ENCODE measurements at places on chromosomes 5 and 9.

GRCh38 chr5:161314033-161314432 lies 232.5 kb downstream of the GABRB2 start:
- DNase-seq, result no peak

DNA sequence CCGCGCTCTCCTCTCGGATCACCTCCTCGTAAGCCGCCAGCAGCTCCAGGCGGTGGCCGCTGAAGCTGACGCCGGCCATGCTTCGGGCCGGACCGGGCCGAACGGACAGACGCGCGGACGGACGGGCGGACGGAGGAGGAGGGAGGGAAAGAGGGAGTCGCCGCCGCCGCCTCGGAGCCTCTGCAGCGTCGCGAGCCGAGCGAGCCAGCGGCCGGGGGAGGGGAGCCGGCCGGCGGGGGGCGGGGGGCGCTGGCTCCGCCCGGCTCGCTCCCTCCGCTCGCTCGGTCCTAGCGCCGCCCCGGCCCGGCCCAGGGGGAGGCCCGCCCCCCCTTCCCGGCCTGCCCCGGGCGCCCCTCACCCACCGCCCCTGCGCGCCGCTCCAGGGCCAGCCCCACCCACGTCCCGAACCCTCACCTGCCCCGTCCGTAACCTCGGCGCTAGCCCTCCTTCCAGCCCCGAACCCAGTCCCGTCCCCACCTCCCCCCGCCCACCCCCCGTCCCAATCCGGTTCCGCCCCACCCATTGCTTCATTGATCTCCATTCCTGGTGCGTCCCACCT lies at the start of gene DBN1:
Gene DBN1 (minus strand): TSS at position 192 of the 559 bp plus-strand sequence. CDS start 113 bp downstream, at position 79.
- DNase-seq, result peak; percentile 92

- peak; percentile 3 for DNase-seq
Observed at GRCh38 chr5:53429706-53430105, 50.7 kb upstream of the FST start.

GRCh38 chr5:140261403-140262171 lies 41.3 kb downstream of the PFDN1 start:
- DNase-seq, result peak; percentile 62

DNA sequence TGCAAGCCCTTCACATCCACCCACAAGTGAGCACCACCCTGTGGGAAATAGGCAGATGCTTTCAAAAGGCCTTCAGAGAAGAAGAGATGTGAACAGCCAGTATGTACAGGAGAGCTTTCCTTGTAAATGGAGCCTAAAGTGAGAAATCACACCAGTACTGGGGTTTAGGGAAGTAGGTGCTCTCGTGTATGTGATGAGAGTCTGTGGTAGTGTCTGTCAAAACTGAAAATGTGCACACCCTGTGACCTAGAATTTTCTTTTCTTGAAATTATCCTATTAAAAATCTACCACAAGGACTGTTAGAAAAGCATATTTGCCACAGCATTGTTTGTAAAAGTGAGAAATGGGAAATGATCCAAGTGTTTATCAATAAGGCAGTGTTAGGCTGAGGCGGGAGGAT lies 16.6 kb downstream of the OTULINL start:
- no peak for DNase-seq

DNA sequence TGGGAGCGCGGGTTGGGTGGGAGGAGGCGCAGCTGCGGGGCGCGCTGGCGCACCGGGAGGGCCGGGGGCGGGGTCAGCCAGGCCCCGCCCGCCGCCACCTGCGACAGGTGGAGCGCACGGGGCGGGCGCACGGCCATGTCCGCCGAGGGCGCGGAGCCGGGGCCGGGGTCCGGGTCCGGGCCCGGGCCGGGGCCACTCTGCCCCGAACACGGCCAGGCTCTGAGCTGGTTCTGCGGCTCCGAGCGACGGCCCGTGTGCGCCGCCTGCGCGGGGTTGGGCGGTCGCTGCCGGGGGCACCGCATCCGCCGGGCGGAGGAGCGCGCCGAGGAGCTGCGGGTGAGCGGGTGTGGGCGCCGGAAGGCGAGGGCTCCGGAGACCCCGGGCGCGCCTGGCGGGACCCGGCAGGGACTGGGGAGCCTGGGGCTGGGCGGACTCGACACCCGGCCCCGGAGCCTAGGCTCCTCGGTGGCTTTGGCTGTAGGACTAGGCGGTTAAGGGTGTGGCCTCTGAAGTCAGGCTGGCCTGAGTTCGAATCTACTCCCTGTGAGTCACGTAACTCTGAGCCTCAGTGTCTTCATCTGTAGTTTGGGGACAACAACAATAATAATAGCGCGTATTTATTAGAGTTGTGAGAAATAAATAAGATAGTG lies at the start of gene BSPRY:
Gene BSPRY (plus strand): TSS at position 97 of the 650 bp plus-strand sequence. CDS start 39 bp downstream, at position 136.
- DNase-seq, result peak; percentile 52

DNA sequence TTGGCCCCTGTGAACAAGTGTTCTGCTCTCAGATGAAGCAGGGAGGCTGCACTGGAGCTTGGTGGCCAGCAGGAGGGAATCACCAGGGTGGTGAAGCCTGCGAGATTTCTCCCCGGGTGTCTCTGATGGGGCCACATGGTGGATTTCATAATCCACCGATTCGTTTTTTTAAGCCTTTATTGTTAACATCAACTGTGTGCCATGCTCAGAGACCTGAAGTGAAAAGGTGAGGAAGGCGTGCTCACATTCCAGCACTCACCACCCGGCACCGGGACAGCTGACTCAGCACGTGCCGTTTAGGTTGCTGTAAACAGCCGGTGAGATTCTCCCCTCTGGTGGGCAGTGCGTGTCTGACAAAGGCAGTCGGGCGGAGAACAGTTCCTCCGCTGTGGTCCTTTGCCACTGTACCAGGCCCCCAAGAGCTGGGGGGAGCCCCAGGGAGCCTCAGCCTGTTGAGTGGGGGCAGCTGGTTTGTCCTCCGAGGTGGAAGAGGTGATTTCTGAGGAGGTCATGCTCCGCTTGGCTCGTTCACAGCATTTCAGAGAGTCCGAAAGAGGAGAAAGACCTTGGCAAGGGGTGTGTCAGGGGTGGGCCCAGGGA lies 12.7 kb upstream of the AHRR start:
- DNase-seq, result no peak

DNA sequence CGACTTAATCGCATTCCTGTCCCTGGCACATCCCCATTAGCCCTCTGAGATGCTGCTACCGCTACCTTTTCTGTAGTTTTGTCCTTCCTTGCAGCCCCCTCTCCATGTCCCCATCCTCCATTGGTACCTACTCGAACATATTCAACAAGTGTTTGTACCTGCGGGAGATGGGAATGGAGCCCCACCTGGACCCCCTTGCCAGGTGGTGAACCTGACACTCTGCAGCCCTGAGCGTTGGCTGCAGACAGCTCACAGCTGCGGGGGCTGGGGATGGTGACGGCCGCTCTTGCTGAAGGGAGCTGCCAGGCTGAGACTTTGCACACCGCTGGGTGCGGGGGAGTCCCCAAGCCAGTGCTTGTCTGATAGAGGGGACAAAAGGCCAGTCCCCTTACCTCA lies 96.3 kb upstream of the DAP start:
- DNase-seq, result no peak

GRCh38 chr9:121972501-121972981 lies 120.6 kb downstream of the TTLL11 start:
- DNase-seq, result no peak
